ENCODE measurements at places on chromosomes 12 and 14.

- no peak for DNase-seq
Observed at GRCh38 chr12:47449797-47450196, 256.0 kb downstream of the RPAP3 start.

DNA sequence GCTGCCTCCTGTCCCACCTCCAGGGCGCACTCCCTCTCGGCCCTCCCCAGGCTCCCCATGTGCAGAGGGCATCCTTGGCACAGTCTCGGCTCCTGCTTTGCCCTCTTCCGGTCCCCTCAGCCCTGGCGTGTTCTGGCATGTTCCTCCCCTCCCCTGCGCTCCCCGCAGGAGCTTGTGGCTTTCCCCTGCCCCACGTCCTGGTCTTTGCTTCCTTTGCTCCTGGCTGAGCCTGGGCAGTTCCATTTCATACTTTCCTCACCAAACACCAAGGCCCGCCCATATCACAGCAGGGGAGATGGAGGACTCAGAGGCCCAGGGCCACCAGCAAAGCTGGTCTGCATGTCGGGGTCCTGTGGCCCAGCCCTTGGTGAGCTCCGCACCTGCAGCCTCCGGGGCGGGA, 56.0 kb downstream of the FBRSL1 start:
- no peak for DNase-seq

DNA sequence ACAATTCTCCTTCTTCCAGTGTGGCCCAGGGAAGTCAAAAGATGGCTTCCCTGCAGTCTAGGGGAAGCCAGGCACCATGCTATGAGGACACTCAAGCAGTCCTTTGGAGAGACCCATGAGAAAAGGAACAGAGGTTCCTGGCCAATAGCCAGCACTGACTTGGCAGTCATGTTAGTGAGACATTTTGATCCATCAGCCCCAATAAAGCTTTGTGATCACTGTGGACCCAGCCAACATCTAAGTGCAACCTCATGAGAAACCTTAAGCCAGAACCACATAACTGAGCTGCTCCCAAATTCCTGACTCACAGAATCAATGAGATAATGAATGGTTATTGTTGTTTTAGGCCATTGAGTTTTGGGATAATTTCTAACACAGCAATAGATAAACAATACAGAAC, 51.0 kb upstream of the NAP1L1 start:
- DNase-seq: no peak

- DNase-seq: no peak
Observed at GRCh38 chr14:51818748-51819380, 41.5 kb upstream of the GNG2 start.

- no peak for DNase-seq
Observed at GRCh38 chr12:6118891-6119568, 5.4 kb downstream of the VWF start.

GRCh38 chr12:123057513-123058265, 77.2 kb downstream of the ARL6IP4 start:
- no peak for DNase-seq

GRCh38 chr14:100791348-100791735, 34.6 kb upstream of the MEG3 start:
- no peak for DNase-seq

- DNase-seq: no peak
Observed at GRCh38 chr12:90675106-90675505, 279.9 kb downstream of the CCER1 start.

DNA sequence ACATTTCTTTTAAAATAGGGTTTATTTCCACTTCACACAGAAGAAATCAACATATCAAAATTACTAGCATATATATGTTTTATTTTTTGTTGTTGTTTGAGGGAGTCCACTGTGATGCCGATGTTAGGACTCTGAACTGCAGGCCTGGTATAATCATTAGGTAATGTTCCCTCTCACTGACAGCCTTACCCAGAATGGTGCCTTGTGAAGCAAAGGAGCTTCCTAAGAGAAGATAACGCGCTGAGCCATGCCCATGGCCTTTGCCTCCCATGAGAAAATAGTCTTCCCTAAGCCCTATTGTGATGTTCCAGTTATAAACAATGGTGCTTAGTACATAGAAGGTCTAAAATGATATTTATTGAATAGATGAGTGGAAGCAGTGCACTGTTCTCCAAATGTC, 12.0 kb downstream of the GNG2 start:
- no peak for DNase-seq

- DNase-seq: no peak
Observed at GRCh38 chr14:21498540-21499526, 12.3 kb downstream of the METTL3 start.

DNA sequence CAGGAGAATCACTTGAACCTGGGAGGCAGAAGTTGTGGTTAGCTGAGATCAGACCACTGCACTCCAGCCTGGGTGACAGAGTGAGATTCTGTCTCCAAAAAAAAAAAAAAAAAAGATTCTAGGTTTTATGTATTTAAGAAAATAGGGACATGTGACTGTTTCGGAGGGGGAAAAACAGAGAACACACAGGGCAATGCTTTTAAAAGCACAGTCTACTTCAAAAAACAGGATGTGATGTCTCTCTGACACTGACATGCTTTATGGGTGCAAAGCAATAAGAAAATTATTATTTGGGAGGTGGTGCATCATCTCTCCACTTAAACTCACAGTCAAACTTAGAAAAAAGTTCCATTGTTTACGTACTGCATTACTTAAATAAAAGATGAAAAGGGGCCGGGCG, 28.7 kb downstream of the CLIP1 start:
- no peak for DNase-seq

GRCh38 chr12:30569426-30569825, 126.2 kb downstream of the IPO8 start:
- DNase-seq: no peak

GRCh38 chr12:6226679-6227051, 26.5 kb downstream of the CD9 start:
- no peak for DNase-seq

DNA sequence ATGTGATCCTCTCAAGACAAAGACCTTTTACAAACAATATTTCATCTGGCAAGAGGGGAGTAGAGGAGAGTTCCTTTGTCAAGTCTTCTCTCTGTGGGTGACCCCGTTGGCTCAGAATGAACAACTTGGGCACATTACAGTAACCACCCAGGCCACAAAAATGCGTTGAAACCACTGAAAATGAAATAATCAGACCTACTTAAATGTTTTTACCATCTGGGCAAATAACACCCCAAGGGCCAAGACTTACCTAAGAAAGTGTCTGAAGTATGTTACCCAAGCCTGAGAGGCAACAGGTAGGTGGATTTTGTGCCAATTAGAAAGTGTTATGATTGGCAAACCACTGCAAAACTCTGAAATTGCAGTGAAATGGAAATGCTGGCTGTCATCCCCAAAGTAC, 1.3 kb downstream of the TC2N start:
- DNase-seq: no peak

DNA sequence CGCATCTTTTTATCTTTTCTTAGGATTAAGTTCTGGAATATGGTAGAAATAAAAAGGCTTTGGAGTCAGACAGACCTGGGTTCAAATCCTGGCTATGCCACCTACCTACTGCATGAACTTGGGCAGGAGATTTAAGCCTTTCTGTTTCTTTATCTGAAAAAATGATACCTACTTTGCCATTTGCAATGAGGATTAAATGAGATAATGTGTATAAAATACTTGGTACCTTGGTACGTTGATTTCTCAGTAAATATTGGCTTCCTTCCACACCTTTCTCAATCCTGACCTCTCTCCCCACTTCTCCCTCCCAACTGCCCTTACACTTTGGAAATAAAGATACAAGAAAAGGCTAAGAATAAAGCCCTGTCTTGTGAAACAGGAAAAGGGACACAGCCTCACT, 172.6 kb downstream of the PAX9 start:
- DNase-seq: no peak

- DNase-seq: no peak
Observed at GRCh38 chr14:106487600-106487999, 961.2 kb downstream of the TMEM121 start.

GRCh38 chr12:62711631-62712241, 223.2 kb downstream of the PPM1H start:
- no peak for DNase-seq

DNA sequence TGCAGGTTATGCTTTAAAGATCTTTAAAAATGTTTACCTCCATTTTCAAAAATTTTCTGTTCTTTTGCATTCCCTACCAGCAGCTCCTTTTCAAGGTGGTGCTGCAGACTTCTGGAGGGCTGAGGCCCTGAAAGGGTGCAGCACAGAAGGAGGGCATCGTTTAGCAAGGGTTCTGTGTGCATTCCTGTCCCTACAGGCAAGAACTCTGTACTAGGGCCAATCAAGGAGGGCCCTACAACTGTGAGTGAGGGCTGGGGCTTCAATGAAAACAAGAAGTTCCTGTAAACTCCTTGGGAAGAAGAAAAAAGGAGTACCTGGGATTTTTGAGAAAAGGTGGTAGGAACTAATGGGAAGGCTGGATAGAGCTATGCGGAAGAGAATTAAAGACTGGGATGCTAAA, 50.7 kb upstream of the CSRP2 start:
- DNase-seq: no peak

DNA sequence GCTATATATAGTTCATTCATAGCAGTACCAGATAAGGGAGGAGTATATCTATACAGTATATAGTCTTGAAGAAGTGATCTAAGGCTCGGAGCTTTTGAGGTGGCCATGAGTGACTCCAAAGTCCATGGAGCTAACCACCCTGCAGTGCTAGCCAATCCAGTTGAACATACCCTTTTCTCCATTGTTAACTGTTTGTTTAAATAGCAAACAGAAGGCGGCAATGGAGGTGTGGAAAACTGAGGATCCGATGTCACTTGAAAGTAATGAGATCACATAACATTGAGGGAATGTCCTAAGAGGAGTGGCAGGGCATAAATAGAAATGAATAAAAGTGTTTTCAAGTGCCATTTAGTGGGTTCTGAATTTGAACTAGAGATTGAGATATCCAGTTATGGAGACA, 12.4 kb upstream of the SNAPC1 start:
- DNase-seq: no peak

DNA sequence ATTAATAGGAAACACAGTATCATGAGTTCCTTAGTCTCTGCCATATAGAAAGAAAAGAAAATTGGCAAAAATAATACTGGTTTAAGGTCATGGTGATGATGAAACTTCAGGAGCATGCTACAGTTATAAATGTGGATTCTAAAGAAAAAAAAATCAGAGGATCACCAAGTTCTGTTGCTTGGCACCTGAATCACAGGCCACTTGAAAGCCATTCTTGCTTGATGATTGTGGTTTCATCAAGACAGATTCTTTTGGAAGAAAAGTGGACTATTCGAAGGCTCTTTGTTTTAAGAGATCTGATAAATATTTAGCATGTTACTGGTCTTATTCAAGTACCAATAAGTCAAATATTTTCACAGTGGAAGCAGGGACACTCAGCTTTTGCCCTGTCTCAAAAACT, 148.9 kb downstream of the SAMD4A start:
- no peak for DNase-seq

DNA sequence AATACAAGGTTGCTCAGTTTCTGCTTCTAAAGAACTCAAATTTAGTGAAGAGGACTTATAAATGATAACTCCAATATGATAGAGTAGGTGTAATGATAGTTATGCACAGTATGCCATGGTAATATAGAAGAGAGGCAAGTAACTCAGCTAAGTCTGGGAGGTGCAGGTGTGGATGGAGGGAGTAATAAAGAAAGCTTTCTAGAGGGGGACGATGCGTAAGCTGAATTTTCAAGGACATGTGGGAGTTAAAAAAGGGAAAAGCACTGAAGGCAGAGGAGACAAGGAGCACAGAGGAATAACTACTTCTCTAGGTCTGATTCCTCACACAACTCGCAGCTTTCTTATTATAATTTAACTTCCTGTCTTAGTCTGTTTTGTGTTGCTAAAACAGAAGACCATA, 49.1 kb upstream of the ZDHHC17 start:
- no peak for DNase-seq

DNA sequence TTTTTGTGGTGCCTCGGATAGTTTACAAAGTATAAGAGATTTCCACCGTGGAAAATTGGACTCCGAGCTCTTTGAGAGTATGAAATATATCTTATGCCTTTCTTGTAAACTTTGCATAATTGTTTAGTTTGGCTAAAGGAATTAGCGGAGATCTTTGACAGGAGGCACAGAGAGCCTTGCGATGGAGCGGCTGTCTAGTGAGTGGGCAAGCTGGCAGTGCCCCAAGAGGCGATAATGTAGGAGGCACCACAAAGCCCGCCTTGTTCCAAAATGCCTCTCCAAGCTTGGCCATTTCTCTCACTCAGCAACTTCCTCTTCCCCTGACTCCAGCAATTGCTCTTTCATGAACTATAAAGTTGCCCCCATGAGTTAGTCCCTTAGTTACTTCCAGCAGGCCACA, 270.1 kb upstream of the PRICKLE1 start:
- no peak for DNase-seq

GRCh38 chr14:60051721-60052221, 40.0 kb upstream of the PCNX4 start:
- no peak for DNase-seq

- no peak for DNase-seq
Observed at GRCh38 chr14:68506645-68507419, 286.0 kb downstream of the ZFP36L1 start.

GRCh38 chr12:46064548-46064947, 74.2 kb upstream of the SCAF11 start:
- DNase-seq: no peak

GRCh38 chr12:108666401-108666881, 32.7 kb upstream of the SELPLG start:
- no peak for DNase-seq

DNA sequence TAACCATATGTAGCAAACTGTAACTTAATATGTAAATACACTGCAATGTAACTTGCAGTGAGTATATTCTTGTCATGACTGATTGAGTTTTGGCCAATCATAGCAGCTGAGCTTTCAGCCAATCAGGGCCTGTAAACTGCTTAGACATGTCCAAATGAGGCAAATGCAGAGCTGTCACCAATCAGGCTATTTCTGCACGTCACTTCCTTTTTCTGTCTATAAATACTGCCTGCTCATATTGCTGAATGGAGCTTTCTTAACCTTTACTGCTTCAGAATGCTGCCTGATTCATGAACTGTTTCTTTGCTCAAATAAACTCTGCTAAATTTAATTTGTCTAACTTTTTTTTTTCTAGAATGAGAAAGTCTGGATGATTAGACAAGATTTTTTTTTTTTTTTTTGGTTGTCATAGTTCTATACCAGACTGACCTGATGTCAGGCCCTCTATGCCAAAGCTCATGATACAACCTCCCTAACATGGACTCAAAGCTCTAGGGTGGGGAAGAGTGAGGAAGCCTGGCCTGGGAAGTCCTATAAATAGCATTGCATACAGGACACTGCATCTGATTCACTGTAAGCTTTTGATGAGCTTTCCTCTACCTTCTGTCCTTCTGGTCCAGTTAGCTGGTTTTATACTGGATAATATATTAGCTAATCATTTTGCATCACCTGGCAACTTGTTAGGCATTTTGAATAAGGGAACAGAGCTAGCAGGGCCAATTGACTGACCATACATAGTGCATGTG, 12.0 kb downstream of the MGP start:
- no peak for DNase-seq

- no peak for DNase-seq
Observed at GRCh38 chr14:98716133-98716532, 555.9 kb downstream of the BCL11B start.

All from stimulated activated CD8-positive, alpha-beta memory T cell treated with anti-CD3 and anti-CD28 coated beads, Interleukin-4, amount 100 ng/mL, for 4 hours (primary cell).